ENCODE measurements at places on chromosomes 7 and 10. TPM values are rescaled to one million over a fixed set of nuclear protein-coding genes. Genes with fewer than 3 reads are reported as not detected.

- no peak for DNase-seq
These were observed 756.4 kb downstream of the SUGCT start for GRCh38 chr7:40891232-40891631.

DNA sequence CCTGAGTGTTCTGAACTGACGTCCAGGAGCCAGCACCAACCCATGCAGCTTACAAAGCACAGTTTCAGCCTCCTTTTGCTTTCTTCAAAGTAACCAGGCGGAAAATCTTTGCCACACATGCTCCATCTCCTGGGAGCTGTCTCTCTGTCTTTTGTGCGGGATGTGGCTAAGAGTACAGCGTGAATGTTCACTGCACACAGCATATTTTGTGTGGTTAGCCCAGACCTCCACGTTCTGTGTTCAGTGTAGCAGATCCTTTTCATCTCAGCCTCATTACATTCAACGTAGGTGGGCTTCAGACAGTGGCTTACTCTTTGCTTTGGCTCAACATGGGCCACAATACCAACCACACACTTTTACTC is 200.8 kb downstream of the TNS3 start:
- no peak for DNase-seq

CARD11 gene
- total RNA-seq = 0.31 TPM

- DNase-seq = no peak
These were observed 23.0 kb downstream of the ZNF33B start for GRCh38 chr10:42615419-42615818.

Measured in occipital lobe (tissue), 3 donors.